Stimulated activated CD4-positive, alpha-beta T cell treated with anti-CD3 and anti-CD28 coated beads, Interleukin-4, amount 100 ng/mL, for 4 hours (primary cell): ENCODE measurements at places on chromosomes 3 and 15.

GRCh38 chr3:115233021-115233420, 85.9 kb upstream of the ZBTB20 start:
- no peak for DNase-seq

GRCh38 chr3:173268781-173269180, 127.7 kb upstream of the SPATA16 start:
- no peak for DNase-seq

- no peak for DNase-seq
Observed at GRCh38 chr3:132519914-132520313, 77.2 kb upstream of the ACKR4 start.

GRCh38 chr15:69679623-69680228, 227.1 kb downstream of the RPLP1 start:
- peak; percentile 5 for DNase-seq

DNA sequence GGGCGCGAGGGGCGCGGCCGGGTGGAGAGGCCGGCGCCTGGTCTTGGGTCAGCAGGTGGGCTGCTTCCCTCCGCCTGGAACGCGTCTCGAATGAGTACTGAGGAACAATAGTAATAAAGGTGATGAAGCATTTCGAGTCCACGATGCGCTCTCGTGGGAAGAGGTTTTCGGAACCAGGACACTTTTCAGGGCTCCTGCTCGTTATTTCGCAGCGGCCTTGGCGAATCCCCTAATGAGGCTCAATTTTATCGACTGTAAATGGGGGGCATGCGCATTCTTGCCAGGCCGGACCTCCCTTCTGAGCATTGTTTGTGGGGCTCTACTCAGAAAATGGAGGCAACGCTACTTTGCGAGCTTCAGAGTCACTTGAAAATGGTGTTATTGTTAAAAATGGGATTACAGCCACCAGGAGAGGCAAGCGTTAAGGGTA, 1.2 kb downstream of the NR2C2 start:
- no peak for DNase-seq

- DNase-seq, result no peak
Observed at GRCh38 chr3:142095841-142096240, 53.5 kb downstream of the TFDP2 start.

GRCh38 chr3:65406470-65406869, 632.2 kb downstream of the MAGI1 start:
- DNase-seq, result no peak

- no peak for DNase-seq
Observed at GRCh38 chr3:129587566-129588210, 18.8 kb downstream of the PLXND1 start.

- no peak for DNase-seq
Observed at GRCh38 chr3:104788807-104789206, 577.9 kb upstream of the ALCAM start.

DNA sequence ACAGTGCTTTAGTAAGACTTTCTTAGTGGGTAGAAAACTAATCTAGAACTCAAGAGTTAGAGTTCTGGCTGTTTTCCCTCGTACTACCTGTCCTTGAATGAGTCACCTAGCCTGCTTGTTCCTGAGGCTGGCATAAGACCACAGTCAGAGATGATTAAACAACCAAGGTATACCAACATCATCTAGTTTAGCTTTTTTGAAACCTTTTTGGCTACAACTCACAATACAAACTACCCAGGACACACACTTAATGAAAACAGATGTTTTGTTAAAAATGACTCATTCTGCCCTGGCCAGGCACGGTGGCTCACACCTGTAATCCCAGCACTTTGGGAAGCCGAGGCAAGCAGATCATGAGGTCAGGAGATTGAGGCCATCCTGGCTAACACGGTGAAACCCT, 4.6 kb downstream of the MCCC1 start:
- no peak for DNase-seq

- no peak for DNase-seq
Observed at GRCh38 chr3:2635511-2635910, 474.7 kb downstream of the IL5RA start.

DNA sequence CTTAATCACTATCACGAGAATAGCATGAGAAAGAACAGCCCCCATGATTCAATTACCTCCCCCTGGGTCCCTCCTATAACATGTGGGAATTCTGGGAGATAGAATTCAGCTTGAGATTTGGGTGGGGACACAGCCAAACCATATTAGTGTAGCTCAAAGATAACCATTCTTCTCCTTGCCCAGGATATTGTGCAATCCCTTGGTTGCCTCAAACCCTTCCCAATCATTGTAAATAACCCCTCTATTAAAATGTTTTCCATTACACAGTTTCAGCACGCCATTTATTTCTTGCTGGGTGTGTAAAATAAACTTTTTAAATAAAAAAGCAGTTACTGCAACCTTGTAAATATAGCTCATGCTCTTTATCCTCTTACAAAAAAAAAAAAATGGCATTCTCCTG, 47.7 kb downstream of the ZNF385D start:
- no peak for DNase-seq

DNA sequence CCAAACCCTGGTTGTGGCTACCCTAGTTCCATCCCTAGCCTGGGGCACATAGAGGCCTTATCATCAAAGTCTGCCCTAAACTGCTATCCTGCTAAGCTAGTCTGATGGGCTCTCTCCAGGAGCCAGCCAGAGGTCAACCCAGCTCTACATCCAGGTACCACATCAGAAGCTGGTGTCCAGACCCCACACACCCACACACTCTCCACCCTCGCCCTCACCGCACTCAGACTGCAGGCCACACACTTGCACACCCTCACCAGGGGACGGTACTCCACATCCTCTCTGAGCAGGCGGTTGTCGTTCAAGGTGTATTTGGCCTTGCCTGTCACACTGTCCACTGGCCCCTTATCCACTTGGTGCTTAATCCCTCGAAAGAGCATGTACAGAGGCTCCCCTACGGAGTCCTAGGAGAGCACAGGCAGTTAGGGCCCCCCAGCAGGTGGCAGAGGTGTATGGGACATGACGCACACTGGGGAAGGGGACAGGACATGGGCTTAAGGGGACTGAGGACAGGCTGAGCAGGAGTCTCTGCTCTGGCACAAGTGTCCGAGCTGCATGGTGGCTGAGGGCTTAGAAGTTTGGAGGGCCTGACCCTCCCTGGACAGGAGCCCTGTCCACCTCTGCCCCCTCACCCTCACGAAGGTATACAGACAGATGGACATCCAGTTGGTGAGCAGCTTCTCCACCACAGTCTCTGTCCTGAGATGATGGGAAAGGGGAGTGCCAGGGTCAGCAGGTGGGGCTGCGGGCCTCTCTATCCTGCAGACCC, 18.1 kb downstream of the PLXNB1 start:
- DNase-seq, result no peak

DNA sequence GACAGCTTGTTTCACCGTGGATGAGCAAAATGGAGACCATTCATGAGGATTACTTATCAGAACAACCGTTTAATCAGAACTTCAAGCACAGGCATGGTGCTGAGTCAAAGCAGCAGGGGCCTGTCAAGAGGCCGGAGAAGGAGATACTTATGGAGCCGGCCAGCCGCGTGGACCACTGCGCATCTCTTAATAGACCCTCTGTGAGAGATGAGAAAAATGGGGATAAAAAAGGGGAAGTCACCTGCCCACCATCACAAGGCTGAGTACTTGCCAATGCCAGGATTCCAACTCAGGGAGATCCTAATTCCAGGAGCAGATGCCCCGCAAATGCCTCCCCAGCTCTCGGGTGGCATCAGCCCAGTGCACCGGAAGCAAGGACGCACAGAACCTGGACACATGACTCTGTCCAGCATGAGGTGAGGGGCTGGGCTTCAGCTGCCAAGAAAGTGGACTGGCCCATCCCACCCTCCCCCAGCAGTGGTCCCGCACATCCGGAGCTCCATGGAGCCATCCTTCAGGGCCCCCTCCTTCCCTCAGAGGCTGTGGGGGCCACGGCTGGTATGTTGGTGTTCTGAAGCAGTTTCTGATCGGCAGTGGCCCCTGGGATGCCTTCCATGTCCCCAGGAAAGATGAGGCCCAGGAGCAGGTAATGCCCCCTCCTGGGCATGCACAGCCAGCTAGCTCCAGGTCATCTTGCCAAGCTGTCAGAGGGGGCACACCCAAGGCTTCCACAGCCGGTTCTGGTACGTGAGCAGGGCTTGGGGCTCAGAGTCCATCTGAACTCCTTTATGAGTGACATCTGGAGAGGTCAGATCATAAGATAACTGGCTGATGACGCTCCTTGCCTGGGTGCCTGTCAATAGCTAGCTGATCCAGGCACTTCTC, 143.8 kb downstream of the ATP10A start:
- no peak for DNase-seq

DNA sequence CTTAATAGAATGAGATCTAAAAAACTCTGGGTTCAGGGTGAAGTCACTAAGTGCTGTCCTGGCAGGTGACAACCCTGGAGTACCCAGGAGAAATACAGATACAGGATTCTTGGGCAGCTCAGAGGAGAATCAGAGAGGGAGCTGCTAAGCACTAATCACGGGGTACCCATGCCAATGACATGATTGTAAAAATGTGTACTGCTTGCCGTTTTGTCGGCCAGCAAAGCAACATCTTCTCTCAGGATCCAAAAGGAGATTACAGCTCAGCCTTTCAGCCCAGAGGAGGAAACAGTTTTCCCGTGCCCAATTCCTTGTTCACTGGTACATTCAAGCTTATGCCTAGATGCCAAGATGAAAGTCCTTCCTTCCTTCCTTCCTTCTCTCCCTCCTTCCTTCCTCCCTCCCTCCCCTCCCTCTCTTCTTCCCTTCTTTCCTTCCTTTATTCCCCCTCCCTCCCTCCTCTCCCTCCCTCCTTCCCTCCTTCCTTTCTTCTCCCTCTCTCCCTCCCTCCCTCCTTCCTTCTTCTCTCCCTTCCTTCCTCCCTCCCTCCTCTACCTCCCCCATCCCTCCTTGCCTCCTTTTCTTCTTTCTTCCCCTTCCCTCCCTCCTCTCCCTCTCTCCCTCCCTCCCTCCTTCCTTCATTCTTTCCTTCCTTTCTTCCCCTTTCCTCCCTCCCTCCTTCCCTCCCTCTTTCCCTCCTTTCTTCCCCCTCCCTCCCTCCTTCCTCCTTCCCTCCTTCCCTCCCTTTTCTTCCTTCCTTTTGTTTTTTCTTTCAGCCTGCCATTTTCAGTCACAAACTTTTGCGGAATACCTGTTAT, 4.1 kb upstream of the MINAR1 start:
- DNase-seq, result no peak

DNA sequence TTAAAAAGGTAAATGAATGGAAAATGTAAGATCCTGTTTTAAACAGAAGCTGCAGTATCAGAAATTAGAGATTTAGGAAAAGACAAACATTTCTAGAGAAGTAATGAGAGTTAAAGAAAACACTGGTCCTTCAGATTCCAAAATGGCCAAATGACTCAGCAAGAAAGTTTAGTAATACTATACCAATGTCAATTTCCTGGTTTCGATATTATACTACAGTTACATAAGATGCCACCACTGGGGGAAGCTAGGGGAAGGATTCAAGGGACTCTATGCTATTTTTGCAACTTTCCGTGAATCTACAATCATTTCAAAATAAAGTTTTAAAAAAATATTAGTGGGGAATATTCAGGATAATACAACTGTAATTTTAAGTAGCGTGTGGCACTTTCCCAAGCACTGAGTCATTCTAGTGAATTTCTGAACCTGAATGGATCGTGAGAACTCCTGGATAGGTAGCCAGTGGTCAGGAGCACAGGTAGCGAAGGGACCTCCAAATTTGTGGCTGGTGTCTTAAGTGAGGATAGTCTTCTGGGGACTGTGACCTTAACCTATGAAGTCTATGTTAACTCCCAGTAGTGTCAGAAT, 37.6 kb downstream of the TMCC1 start:
- DNase-seq, result no peak

DNA sequence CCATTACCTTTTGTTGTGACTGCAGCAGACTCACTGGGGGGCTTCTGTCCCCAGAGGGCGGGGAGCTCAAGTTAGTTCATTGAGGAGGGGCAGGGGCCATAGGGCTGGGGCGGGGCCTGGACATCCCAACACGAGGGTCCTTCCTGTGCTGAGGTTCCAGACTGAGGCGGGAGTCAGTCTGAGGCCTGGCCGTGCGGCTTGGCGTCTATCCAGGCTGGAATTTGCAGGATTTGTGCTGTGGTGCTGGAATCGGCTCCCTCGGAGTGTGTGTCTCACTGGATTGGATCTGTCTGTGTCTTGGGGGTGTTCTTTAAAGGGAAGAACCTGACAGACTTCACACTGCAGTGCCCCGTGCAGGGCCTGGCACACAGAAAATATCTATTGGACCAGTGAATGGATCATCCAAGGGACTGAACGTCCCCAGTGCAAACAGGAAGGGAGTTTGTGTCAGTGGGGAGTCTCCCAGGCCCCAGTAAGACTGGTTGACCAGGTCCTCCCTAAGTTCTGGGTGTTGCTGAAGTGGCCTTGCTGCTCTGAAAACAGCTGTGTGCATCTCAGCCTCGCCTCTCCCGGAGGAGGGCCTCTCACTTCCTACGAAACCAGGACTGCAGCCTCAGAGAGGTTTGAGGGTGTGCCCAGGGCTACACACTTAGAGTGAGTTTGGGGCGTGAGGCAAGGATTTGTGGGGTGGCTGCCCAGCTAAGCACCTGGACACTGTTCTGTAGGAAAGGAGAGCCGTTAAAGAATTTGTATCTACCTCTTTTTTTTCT, 26.1 kb downstream of the GOLGA6L2 start:
- DNase-seq, result no peak

DNA sequence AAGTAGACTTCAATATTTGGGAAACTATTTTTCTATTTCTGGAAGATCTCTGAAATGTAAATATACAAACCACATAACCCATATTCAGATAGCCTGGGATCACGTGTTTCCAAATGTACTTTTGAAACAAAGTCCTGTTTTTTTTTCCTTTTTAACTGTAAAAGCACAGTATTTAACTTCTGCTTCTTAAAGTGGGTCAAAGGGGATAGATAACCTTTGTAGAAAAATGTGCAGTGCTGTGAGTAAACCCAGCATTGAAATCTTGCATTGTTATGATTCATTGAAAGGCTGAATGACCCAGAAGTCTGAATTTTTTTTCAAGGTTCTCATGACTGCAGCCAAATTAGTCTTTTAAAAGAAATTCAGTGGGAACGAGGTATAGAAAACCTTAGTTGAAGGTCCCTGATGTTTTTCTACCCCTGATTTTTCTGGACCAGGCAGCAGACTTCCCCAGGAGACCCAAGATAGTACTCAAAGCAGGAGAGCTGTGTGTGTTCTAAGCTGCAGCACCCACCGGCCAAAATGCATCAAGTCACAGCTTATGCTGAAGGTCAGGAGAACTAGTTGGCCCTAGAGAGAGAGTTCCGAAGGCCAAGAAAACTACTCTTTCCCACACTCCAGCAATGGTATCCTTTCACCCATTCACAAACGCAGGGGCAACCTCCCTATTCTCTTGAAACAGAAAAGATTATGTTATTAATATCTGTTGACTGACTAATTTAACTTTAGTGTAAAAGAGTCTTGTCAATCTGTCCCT, 43.6 kb upstream of the APH1B start:
- no peak for DNase-seq
